Astrocyte (in vitro differentiated cells and primary cell): ENCODE measurements at places on chromosomes 7 and 10. TPM values are rescaled to one million over a fixed set of nuclear protein-coding genes. Genes with fewer than 3 reads are reported as not detected.

DNA sequence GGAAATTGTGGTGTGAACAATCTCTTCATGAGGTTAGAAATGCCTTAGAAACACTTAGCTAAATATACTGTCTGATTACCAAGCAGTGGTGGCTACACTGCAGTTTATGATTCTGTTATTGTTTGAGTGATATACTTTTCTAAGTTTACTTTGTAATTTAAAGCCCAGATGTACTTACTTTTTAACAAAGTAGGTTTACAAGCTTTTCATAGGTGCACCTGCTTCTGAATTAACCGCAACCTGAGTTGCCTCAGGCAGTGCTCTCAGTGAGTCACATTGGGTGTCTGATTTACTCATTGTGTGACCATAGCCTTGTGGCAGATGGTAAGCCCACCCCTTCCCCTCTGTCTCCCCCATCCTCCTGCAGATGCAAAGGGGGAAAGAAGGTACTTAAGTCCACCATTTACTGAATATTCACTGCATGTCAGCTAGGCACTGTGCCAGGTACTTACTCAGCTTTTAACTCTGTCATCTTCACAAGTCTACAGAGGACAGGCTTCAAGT, 9.0 kb downstream of the MTURN start:
- peak; percentile 47 for DNase-seq
- no peaks in the 10 kb centered on the region for H3K27me3 ChIP-seq
- peaks cover 15% of the 10 kb centered on the region for H3K4me1 ChIP-seq
- no peaks in the 10 kb centered on the region for H3K36me3 ChIP-seq

- DNase-seq: no peak
- H3K36me3 ChIP-seq: no peaks in the 10 kb centered on the region
- H3K4me3 ChIP-seq: no peak overlapping the region
- peaks cover 14% of the 10 kb centered on the region for H3K4me1 ChIP-seq
These were observed 222.3 kb upstream of the ZNF32 start for GRCh38 chr10:43870968-43871439.

- no peak overlapping the region for H3K27ac ChIP-seq
- no peaks in the 10 kb centered on the region for H3K4me1 ChIP-seq
- H3K27me3 ChIP-seq: no peaks in the 10 kb centered on the region
- H3K4me3 ChIP-seq: no peak overlapping the region
- peaks cover 5% of the 10 kb centered on the region for H3K36me3 ChIP-seq
These were observed 34.8 kb upstream of the ZMIZ2 start for GRCh38 chr7:44713680-44714335.

DNA sequence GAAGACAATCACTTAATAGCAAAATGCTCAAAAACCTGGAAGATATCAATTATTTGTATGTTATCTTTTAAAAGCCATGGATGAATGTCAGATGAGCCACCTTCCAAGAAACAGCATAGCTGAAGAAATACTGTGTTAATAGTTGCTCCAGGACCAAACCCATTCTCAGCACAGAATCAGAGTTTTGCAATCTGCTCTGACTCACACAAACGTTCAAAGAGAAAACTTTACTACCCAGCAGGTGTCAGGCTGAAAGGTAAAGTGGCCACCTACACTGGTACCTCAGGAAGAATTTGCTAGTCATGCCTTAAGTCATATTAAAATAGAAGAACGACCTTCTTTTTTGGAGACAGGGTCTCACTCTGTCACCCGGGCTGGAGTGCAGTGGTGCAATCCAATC, 526.5 kb downstream of the PARD3 start:
- no peak overlapping the region for H3K4me3 ChIP-seq
- H3K4me1 ChIP-seq: peaks cover 11% of the 10 kb centered on the region
- peak; percentile 27 for DNase-seq
- no peaks in the 10 kb centered on the region for H3K36me3 ChIP-seq
- no peak overlapping the region for H3K27ac ChIP-seq
- H3K27me3 ChIP-seq: no peaks in the 10 kb centered on the region

GRCh38 chr10:14023673-14024328, 306.9 kb downstream of the FRMD4A start:
- H3K4me1 ChIP-seq: no peaks in the 10 kb centered on the region
- no peaks in the 10 kb centered on the region for H3K27me3 ChIP-seq
- H3K27ac ChIP-seq: no peak overlapping the region
- H3K4me3 ChIP-seq: no peak overlapping the region
- H3K36me3 ChIP-seq: no peaks in the 10 kb centered on the region

- no peak overlapping the region for H3K4me3 ChIP-seq
- no peak overlapping the region for H3K27ac ChIP-seq
- no peaks in the 10 kb centered on the region for H3K27me3 ChIP-seq
- no peak for DNase-seq
- no peaks in the 10 kb centered on the region for H3K36me3 ChIP-seq
These were observed 6.6 kb downstream of the AFAP1L2 start for GRCh38 chr10:114397651-114398145.

DNA sequence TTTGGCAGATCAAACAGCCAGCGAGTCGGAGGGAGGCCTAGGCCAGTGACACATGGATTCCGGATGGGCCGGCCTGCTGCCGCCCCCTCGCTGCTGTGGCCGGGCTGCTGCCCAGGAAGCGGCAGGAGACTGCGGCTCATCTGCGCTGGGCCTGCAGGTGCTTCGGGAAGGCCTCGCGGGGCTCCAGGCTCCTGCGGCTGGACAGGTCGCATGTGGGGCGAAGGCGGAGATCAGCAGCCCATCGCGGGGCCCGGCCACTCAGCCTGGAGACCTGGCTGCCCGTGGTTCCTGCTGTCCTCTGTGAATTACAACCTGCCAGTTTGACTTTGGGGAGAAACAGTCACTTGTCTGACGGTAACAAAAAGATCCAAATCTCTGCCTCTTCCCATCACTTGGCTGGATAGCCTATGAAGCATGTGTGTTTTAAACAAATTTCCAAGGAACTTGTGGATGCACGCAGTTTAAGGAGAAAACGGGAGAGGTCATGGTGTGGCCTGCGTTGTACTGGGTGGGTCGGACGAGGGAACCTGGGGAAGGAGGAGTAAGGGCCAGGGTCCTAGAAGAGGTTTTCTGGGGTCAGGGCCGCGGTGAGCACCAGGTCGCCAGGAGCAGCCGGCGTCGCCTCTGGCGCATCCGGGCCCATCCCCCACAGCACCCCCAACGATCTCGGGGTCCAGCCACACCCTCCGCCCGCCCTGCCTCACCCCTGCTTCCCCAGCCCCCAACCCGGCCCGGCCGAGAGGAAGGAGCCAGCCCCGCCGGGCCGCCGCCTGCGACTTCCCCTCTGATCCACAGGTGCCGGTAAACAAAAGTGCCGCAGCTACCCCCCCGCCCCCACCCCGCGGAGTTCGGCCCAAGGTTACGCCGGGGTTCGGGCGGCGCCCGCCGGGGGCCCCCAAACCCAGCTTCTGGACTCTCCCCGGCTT, 1.6 kb downstream of the SPOCK2 start:
- H3K27ac ChIP-seq: no peak overlapping the region
- DNase-seq: peak; percentile 34
- no peaks in the 10 kb centered on the region for H3K36me3 ChIP-seq
- peaks cover 7% of the 10 kb centered on the region for H3K4me1 ChIP-seq
- H3K27me3 ChIP-seq: peaks cover 61% of the 10 kb centered on the region
- H3K4me3 ChIP-seq: no peak overlapping the region

- H3K4me1 ChIP-seq: peaks cover 18% of the 10 kb centered on the region
- H3K36me3 ChIP-seq: peaks cover 2% of the 10 kb centered on the region
- H3K27me3 ChIP-seq: no peaks in the 10 kb centered on the region
- DNase-seq: no peak
- H3K4me3 ChIP-seq: no peak overlapping the region
These were observed 103.6 kb downstream of the ARHGAP22 start for GRCh38 chr10:48501226-48501625.

The SPDYE2B gene
- not detected in 2 replicates for total RNA-seq

The MAPK8 gene
- total RNA-seq: 47.4 and 48.8 TPM in 2 replicates
